GM12891 (cell line): ENCODE measurements at places on chromosomes 5 and 9.

- DNase-seq, result no peak
Measured at GRCh38 chr5:5158472-5158895, 18.4 kb downstream of the ADAMTS16 start.

DNA sequence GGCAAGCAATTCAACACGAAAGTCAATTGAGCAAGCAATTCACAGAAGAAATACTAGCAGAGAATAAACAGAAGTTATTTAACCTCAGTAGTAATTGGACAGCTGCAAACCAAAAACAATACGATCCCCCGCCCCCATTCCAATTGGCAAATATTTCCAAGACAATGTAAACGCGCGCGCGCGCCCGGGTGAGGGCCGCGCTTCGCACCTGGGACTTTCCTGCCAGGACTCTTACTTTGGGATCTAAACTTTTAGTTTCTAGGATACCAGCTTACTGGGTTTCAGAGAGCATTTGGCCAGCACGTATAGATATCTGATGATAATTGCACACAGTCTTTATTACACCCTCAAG lies 8.6 kb downstream of the RUFY1 start:
- DNase-seq, result no peak

GRCh38 chr5:101212942-101213514 lies 309.9 kb upstream of the ST8SIA4 start:
- no peak for DNase-seq

DNA sequence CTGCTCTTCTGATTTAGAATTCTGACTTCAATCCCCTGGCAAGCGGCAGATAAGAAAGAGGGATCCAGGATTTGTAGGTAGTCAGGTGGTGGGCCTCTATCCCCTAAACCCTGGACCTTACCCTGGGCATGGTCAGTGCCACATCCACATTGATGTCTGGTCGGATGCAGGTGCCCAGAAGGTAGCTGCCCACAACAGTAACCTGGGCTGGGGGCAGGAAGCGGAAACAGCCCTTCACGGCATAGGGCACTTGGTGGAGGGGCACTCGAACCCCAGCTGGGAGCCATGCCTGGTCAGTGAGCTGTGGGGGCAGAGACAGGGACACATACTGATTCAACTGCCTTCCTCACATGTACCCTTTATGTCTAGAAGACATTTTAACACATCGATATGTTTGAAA lies 3.8 kb downstream of the NOL6 start:
- no peak for DNase-seq

DNA sequence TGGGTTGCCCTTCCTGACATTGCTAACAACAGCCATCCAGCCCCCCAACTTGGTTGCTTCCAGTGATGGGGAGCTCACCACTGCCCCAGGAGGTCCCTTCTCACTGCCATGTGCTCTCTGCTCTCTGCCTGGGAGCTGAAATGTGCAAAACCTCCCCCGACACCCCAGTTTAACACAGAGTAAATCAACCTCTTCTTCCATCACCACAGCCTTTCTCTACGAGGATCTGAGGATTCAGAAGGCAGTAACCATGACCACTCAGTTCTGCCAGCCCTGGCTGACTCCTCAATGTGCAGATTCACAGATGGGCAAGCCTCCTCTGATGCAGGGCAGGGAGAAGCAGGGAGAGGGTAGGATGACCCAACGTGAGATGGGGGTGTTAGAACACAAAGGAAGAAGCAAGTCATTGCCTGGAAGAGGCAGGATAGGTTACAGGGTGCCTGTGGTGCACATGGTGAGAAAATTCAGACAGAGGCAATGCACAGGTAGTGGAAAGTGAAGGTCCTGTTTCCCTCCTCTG lies 185.0 kb downstream of the DAB2IP start:
- no peak for DNase-seq

- DNase-seq, result no peak
Measured at GRCh38 chr5:2282893-2283292, 400.2 kb upstream of the IRX4 start.

GRCh38 chr9:131405428-131405827 lies 11.5 kb downstream of the PRRC2B start:
- no peak for DNase-seq

DNA sequence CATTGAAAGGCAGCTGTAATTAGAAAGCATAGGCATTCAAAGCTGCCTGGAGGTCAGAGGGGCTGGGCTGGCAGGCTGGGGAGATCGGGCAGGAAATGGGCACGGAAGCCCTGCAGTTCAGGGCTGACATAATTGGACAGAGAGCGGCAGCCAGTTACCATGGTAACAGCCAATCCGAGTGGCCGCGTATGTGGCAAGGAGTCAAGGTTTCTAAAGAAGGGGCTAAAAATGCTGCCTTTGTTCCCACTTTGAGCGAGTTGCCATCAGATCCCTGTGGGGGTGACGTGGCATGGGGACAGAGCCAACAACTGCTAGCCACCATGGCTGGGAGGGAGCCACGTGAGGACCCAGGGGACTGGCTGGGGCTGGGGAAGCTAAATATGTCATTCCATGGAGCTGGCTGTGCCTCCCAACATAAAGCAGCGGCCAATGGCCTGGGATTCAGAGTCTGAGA lies 44.7 kb upstream of the NDFIP1 start:
- no peak for DNase-seq

DNA sequence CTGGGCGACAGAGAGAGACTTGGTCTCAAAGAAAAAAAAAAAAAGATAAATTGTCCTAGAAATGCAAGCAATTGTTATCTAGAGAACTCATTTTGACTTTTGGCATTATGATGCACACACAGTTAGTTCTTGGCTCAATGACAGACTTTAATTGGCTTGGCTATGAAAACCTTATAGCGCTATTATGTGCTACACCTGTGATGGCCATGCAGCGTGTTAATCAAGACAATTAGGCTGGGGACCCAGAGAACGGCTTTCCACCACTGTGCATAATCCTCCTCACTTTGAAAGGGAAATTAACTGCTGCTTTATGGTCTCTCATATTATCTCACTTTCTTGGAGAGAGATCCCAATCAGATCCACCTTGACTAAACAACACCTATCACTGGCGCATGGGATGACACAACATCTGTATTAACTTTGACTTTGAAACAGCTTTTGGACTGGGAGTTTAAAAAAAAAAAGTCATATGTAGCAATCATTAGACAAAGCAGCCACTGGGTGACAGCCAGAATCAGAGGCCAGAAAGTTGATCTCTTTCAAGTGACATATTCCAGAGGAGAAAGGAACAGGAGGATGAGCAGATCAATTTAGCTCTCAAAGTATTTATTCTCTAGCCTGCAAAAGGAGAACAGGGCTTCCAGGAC lies 132.5 kb downstream of the PPP2R2B start:
- no peak for DNase-seq

DNA sequence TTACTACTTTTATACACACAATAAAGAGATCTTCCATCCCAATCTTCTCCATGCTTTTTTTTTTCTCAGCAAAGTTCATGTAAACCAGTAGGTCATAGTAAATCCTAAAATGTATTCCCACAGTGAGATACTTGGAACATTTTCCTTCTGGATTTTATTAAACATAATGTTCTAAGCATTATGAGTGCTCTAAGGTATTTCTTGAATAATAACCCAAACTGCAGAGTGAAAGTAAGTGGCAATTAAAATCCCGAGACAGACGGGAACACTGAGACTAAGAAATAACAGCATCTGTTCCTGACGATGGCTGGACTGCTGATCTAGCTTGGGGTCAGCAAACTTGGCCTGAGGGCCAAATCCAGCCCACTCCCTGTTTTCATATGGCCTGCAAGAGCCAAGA lies 359.8 kb downstream of the ARL15 start:
- DNase-seq, result no peak
